ENCODE measurements at places on chromosomes 3 and 15.
A peak's percentile ranks its signal among the peaks of the same experiment; 100 is the strongest.

GRCh38 chr15:96790004-96790403, 459.5 kb downstream of the NR2F2 start:
- no peaks in the 10 kb centered on the region for H3K4me1 ChIP-seq
- no peak overlapping the region for H3K4me3 ChIP-seq
- no peak for DNase-seq

DNA sequence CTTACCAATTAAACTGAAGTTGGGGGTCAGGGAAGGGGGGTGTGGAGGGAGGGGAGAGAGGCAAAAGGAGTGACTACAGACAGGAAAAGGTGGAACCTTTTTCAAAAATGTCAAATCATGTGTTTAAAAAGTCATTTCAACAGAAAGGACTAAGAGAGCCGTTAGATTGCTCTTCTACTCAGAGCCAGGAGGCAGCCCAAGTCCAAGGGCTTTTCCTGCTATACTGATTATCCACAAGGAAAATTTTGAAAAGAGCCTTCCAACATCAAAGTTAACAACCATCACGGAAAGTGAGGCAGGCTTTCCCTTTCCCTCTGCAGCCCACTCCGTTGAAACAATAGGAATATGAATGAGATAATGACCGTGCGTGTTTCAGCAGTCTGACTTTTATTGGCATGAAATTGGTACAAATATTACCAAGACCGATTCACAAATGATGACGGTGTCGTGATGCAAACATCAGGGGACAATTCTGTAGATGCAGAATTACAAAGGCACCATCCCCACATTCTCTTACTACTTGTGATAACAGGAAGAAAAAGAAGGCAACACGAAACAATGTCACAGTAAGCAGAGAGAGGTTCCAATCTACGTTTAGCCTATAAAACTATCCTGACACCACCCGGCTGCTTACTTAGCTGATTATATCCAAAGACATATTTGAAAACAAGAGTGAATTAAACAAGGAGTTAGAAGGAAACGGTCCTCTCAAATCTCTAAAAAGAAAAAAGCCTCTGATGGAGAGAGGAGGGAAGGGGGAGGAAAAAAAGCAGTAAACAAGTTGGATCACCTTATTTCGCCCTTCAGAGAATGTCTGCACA, 453.7 kb downstream of the FOXP1 start:
- peak overlapping the region; percentile 57 for H3K4me3 ChIP-seq
- peak overlapping the region; percentile 93 for H3K27ac ChIP-seq
- no peaks in the 10 kb centered on the region for H3K27me3 ChIP-seq
- H3K36me3 ChIP-seq: no peaks in the 10 kb centered on the region

- no peaks in the 10 kb centered on the region for H3K27me3 ChIP-seq
- H3K4me3 ChIP-seq: no peak overlapping the region
- H3K27ac ChIP-seq: no peak overlapping the region
- no peak for DNase-seq
These were observed 440.8 kb downstream of the ZNF385D start for GRCh38 chr3:21310161-21310560.

GRCh38 chr3:160140756-160141155, 84.5 kb upstream of the C3orf80 start:
- H3K4me3 ChIP-seq: no peak overlapping the region
- no peaks in the 10 kb centered on the region for H3K4me1 ChIP-seq
- no peaks in the 10 kb centered on the region for H3K36me3 ChIP-seq
- no peak for DNase-seq
- no peak overlapping the region for H3K27ac ChIP-seq

DNA sequence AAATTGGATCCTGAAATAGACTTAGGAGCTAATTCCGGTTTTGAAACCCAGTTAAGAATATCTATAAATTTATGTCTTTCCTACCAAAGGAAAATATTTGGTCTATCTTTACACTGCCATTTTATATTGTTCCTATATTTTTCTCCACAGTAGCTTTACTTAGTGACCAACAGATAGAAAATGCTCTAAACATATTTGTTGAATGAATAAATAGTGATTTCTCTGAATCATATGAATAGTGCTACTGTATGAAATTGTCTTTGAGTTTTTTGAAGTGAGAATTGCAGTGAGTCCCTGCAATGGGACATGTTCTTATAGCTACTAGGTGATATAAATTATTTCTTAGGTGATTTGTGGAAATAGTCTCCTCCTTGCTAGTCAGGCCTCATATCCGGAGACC, 18.5 kb upstream of the EID1 start:
- H3K36me3 ChIP-seq: no peaks in the 10 kb centered on the region
- H3K4me1 ChIP-seq: peaks cover 10% of the 10 kb centered on the region
- no peak overlapping the region for H3K4me3 ChIP-seq
- no peak for DNase-seq
- no peak overlapping the region for H3K27ac ChIP-seq
- H3K27me3 ChIP-seq: no peaks in the 10 kb centered on the region

DNA sequence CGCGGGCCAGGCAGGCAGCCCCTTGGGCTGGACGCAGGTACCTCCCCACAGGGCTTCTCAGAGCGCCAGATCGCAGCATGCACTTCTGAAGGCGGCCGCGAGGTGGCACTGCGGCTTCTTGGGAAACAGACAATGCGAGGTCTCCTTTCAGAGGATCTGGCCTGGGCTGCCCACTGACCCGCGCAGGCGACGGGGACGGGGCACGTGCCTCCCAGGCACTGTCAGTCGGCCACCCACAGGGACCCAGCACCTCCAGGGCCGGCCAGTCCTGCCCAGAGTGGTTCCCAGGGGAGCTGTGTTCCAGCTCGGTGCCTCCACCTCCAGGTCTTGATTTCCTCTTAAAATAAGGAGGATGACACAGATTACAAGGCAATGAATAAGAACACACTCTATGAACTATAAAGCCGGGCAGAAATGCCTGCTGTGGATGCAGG, 24.4 kb upstream of the TXNRD3 start:
- no peak overlapping the region for H3K4me3 ChIP-seq
- H3K27me3 ChIP-seq: peaks cover 22% of the 10 kb centered on the region
- peaks cover 23% of the 10 kb centered on the region for H3K4me1 ChIP-seq
- no peaks in the 10 kb centered on the region for H3K36me3 ChIP-seq
- peak; percentile 90 for DNase-seq

DNA sequence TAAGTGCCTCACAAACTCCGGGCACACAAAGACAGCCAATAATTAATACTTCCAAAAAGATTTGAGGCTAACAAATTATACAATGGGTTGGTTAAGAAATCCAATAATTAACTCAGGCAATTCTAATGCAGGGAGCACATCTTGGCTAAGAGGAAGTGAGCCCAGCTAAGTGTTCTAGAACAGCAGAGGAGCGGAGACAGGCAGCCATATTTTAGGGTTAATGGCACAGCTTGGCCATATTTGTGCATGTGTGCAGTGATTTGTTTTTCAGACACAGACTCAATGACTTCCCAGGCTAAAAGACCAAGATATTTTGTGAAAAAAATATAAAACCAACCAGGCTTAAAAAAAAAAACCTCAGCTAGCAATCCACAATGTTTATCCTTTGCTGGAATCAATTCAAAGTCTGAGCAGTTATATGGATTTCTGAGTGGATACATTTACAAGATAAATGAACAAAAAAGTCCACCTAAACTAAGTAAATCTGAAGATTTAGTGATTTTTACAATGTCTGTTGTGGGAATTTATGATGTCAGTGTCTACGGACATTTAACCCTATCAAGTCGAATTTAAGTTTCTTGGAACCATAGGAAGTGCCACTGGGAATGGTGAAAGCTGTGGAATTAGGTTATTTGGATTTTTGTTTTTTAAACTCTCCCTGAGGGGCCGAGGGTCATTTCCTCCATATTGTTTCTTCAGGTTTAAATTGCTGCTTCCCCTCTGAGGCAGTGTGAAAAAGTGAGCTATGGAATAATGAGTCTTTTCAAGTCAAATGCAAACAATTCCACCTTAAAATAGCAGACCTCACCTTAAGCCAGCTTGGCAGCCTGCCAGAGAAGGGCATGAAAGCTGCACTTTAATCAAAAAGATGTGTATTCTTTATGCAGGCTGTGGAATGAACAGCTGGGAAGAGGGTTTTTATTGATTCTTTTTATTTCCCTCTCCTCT, 413.7 kb upstream of the TBL1XR1 start:
- H3K36me3 ChIP-seq: no peaks in the 10 kb centered on the region
- no peak overlapping the region for H3K4me3 ChIP-seq
- no peak for DNase-seq
- no peak overlapping the region for H3K27ac ChIP-seq
- H3K27me3 ChIP-seq: no peaks in the 10 kb centered on the region

DNA sequence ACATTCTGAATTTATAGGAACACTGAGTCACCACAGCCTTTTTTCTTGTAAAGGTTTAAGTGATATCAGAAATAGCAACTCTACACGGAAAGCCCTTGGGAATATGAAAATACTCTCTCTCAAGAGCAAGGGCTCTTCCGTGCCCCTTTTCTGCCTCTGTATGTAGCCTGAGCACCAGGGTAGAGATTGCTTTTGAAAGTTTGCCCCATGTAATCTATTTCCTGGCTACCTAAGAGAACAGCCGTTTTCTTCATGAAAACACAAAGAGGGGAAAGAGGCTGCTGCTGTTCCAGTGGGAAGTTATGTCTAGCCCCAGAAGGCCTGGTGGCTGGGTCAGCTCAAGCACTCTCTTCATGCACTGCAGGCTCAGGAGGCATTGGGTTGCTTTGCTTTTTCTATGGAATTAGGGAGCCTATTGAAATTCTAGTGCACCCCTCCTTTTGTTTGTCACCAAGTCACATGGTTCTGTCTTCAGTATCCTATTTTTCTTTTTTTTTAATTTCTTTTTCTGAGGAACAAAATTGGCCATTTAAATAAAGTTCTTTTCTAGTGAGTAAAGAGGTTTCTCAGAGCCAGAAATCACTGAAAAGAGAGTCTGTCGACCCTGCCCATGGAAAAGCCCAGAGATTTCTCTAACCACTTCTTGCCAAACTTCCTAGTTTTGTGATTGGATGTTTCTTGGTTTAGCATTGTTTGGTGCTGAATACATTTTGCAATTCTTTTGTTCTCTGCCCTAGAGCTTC, 39.5 kb downstream of the TIGIT start:
- H3K27ac ChIP-seq: no peak overlapping the region
- no peak for DNase-seq
- no peak overlapping the region for H3K4me3 ChIP-seq
- no peaks in the 10 kb centered on the region for H3K27me3 ChIP-seq
- H3K36me3 ChIP-seq: peaks cover 4% of the 10 kb centered on the region
